ENCODE measurements at places on chromosomes 4 and X.

- DNase-seq = no peak
Measured at GRCh38 chr4:182018691-182019090, 224.5 kb upstream of the TENM3 start.

DNA sequence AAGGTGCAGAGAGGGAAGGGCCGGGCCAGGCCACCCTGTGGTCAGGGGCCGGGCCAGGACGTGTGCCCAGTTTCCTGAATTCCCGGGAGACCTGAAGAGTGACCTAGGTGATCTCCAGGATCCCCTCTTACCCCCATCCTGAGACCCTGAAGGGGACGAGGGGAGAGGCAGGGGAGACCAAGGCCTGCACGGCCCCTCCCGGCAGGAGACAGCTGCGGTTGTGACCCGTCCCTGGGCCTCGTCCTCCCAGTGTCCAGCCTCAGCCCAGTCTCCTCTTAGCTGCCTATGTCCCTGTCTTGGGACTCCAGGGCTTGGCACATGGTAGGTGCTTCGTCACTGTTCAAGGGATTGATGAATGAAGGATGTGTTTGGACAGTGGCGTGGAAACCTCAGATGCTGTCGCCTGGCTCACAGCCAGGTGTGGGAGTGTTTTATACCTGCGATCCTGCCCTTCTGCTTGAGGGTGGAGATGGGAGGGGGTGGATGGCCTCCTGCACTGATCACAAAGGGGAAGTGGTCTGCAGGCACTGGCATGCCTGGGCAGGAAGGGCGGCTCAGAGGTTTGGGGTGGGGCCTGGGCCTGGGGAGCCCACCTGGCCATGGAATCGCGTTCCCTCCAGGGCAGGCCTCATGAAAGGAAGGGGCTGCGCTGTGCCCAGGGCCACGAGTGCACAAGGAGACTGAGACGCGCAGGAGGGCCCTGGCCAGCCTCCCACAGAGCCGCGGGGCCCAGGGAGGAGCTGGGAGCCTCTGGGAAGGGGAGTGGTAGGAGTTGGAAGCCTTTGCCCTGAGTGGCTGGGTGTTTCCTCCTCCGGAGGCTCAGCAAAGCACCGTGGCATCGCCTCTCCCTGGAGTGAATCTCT, 6.9 kb downstream of the SH3TC1 start:
- no peak for DNase-seq

GRCh38 chrX:39377773-39378172, 576.5 kb downstream of the MID1IP1 start:
- no peak for DNase-seq

DNA sequence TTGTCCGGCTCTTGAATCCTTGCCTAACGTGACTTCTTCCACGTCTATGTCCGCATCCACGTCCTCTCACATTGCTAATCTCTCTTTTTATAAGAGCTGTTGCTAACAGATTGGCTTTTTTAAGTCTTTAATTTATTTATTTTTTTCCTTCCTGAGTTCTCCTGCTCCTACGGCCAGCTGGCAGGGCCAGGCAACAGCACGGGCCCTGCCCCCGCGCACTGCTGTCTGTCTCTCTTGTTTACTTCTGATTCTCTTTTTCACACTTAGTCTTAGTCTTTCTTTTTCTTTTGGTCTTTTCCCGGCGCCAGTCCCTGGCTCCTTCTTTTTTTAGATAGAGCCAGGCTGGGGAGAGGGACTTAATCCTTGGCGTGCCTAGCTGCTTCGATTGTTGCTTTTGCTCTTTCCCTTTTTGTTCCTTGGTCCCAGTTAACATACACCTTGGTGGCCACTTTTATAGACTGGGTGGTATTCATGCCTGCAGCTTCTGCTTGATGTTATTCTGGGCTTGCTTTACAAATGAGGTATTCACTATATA, 53.2 kb upstream of the RBMX start:
- DNase-seq = no peak

- no peak for DNase-seq
Measured at GRCh38 chr4:47104986-47105385, 73.6 kb downstream of the GABRB1 start.

DNA sequence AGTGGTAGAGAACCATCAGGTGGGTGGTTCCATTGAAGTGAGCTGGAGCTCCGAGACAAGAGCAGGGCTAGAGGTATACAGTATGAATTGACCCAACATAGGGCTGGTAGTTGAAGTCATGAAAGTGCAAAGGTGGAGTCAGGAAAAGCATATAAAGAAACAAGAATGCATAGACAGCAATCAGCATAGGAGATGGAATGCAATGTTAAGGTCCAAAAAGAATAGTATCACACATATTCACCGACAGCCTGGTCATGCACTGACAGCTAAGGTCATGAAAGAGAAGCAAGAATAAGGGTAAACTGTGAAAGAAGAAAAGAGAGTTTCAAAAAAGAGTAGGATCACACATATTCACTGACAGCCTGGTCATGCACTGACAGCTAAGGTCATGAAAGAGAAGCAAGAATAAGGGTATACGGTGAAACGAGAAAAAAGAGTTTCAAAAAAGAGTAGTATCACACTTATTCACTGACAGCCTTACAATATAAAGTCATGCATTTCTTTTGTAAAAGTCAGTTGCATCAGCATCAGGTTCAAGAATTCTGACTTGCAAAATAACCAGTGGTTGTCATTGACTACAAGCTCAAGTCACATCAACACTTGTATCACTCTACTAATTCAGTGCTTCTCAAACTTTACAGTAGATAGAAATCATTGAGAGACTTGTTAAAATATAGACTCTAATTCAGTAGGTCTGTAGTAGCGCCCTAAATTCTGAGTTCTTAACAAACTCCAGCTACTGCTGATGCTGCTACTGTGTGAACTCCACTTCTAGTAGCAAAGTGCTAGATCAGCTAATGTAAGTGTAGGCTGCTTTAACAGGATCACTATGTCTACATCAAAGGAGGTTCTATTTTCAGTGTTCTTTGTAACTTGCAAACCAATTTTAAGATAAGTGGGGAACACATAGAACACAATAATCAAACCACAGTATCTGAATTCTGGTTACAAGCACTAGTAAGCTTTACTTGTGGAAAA, 221.9 kb downstream of the PDGFC start:
- DNase-seq = no peak

DNA sequence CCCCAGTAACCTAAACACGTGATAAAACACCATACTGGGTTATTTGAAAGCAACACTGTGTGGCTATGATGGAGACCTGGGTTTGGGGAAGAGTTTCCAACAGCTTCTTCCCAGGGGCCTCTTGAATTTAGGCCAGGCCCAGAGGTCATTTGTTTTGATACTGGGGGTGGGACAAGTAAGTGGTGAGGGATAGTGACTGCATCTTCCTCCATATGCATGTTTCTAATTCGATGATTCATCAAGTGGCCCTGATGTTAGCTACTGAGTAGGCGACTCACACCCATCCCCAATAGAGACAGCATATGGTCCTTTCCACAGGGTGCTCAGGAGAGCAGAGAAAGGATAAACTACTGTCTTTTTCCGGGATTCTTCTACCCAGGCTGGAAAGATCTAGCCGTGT, 2.7 kb downstream of the NDP start:
- DNase-seq = no peak

DNA sequence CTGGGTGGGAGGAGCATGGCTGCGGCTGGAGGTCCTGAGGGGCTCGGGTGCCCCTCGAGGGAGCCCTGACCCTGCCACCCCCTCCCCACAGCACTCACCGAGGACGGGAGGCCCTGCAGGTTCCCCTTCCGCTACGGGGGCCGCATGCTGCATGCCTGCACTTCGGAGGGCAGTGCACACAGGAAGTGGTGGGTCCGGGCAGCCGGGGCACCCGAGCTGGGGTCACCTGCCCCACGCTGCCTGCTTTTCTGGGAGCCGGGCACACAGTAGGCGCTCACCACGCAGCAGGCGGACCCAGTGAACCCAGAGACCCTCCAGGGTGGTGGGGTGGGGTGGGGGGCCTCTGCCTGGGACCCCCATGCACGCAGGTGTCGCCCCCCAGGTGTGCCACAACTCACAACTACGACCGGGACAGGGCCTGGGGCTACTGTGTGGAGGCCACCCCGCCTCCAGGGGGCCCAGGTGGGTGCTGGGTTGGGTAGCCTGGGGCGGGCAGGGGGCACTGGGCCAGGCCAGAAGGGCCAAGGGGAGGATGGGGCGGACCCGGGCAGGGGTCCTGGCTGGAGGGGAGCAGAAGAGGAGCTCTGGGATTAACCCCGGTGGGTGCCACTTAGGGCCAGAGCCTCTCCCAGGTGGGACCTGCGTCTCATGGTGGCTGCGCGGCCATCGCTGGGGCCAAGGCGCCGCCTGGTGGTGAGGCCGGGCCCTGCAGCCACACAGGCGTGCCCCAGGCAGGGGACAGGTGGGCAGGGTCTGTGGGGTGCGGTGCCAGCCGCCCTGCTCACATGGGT, 1.4 kb downstream of the HGFAC start:
- DNase-seq = peak; percentile 47

GRCh38 chr4:1862055-1862911, 6.3 kb upstream of the LETM1 start:
- no peak for DNase-seq

DNA sequence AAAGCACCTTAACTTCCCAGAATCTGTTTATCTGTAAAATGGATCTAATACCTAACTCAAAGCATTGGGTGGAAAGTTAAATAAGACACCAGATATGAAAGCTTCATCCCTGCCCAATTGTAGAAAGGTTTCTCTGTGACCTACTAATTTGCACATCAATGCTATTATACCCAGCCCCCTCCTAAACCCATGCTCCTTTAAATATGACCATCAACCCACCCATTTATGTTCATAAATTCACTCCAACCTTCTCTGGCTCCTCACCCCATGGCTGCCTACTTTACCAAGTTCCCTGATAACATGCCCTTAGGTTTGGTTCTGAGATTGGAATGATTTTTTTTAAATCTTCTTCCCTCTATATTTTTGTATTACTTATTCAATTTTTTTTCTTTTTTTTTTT, 1.9 kb downstream of the LYAR start:
- no peak for DNase-seq

DNA sequence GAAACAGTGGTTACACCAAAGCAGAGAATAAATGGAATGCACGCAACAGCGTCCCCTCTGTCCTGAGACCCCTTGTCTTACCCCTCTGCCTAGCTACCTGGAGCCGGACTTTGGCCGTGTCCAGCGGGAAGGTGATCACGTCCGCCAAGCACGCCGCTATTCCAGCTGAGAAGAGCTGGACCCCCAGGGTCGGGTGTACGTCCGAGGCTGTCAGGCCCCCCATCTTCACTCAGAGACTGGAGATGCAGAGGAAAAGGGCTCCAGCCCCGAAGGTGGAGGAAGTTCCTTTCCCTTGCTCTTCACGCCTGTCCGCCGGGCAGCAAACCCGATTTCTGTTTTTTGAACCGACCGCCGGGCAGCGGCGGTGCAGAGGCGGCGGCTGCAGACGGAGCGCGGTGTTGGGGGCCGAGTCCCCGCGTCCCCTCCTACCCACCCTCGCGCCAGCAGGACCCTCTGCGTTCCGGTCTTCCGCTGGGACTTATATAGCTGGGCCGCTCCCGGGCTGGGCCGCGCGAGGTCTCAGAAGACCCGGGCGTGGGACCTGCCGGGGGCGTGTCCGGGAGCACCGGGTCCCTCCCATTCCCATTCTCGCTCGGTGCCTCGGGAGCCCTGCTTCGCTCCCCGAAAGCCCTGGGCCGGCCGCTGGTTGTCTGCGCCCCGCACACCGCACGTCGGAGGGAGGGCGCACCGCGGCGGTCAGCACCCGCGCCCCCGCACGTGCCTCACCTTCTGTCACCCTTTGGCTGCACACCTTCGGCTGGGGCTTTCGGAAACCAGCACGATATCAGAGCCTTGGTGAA, at the start of gene UCP1:
TSS of gene UCP1 (minus strand) at position 455 of the 800 bp plus-strand sequence. CDS start at position 223, 232 bp downstream.
- no peak for DNase-seq

- DNase-seq = no peak
Measured at GRCh38 chr4:97868097-97868496, 275.2 kb downstream of the STPG2 start.

DNA sequence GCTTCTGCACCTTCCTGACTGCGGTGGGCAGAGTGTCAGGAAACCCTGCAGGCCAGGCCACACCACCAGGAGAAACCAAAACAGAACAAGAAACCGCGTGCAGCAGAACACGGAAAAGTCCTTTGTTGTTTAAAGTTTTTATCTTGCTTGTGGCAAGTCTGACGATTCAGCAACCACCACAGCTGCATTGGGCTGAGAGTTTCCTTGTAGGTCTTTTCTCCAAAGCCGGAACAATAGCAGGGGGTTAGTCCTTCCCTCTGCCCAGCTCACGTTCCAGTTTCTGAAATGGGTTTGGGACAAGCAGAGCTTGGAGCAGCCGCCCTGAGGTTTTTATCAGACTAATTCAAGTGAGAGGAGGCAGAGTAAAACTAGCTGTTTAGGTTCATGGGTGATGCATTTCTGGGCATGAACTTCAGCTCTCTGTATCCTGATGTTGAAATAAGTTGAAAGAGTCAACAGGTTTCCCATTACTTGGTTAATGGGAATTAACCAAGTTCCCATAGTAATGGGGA, 216.9 kb downstream of the PTTG2 start:
- DNase-seq = peak; percentile 41

- peak; percentile 27 for DNase-seq
Measured at GRCh38 chr4:182916483-182917181, 554 bp downstream of the DCTD start.

DNA sequence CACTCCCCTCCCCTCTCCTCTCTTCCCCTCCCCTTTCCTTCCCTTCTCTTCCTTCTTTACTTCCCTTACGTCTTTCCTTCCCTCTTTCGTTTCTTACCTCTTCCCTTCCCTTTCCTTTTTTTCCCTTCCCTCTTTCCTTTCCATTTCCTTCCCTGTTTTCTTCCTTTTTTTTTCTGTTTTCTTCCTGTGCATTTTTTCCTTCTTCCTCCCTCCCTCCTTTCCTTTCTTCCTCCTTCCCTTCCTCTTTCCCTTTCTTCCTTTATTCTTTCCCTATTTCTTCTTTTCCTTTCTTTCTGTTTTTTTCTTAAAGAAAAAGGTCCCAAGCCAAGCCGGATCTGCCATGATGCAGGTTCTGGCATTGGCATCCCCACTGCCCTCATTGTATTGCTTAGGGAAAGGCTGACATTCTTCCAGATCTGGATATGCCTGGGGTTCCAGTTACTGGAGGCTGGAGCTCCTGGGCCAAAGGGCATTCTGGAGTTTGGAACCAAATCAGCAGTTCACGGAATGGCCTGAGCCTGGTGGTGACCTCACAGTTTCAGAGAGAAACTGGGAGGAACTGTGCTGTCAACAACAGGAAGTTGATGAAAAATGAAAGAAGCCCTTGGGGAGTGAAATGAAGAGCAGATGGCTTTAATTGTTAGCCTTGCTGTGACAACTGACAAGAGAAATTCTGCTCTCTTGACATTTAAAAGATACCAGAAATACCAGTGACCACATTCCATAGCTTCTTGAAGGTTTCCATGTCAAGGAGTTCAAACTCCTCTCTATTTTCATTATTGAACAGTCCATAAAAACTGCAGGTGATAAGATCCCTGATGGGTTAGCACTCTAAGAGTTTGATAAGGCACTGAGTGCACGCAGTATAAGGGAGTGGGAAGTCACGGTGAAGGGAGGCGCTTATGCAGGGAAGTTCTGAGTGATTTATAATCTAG, 622.1 kb downstream of the SPRY1 start:
- no peak for DNase-seq

Data from activated effector memory CD4-positive, alpha-beta T cell treated with Interleukin-2 at 50 U/mL for 16 hours (primary cell).